Memory B cell (primary cell): ENCODE measurements at places on chromosomes 1 and 21.
A peak's percentile ranks its signal among the peaks of the same experiment; 100 is the strongest.

GRCh38 chr1:76500116-76500515 lies 367.2 kb upstream of the ST6GALNAC5 start:
- no peak for DNase-seq

GRCh38 chr1:67759692-67760029 lies 73.6 kb downstream of the GNG12 start:
- no peak for DNase-seq

- no peak for DNase-seq
These were observed 267.8 kb upstream of the FMN2 start for GRCh38 chr1:239823852-239824251.

GRCh38 chr1:223775054-223775453 lies 62.7 kb downstream of the CAPN2 start:
- DNase-seq = no peak

DNA sequence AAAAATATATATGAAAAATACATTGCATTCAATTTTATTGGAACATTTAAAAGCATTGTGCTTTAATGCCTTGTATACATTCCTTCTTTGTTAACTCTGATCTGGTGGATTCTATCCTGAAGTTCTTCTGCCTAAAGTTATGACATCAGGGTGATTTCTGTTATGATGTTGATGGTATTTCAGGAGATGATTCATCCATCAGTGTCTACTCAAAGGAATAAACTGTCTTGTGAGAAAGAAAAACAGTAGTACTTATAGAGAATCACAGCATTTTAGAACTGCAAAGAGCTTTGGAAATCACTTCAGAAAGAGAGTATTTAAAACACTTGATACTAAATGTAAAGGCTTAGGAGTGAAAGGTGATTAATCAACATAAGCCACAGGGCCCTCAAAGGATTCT lies 155.7 kb downstream of the PTPRC start:
- no peak for DNase-seq

GRCh38 chr1:208289716-208290115 lies 45.5 kb upstream of the PLXNA2 start:
- DNase-seq = no peak

DNA sequence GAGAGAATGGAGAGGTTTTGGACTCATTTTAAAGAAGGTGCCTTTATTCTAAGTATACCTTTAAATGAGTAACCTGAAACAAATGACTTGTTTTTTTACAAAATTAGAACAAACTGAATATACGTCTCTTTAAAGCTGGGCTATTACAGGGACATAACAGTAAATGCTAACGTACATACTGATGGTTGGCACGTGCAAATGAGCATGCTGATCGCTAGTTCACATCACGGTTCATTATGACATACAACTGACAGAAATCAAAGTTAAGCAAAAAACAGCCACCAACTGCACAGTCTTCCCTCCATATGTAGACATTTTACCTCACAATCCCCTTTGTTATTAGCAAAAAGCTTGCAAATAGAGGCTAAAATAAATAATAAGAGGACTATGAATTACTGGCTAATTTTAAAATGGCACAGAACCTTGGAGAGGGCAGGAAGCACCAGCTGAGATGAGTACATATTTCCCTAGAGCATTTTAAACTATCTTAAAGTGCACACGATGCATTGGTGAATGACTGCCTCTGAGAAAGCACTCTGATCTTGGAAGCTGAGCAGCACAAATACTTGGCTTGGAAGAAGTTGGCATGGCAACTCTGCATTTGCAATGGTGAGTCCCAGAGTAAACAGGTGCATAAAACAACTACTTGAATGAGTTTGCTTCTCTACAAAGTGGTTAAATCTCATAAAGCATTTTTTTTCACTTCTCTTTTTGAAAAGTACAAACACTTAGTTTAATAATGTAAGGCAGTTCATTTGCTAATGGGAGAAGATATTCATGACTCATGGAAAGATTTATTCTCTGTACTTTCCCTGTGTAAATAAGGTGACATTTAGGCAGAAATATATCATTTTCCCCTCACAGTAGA lies 204.7 kb downstream of the LHX8 start:
- no peak for DNase-seq

DNA sequence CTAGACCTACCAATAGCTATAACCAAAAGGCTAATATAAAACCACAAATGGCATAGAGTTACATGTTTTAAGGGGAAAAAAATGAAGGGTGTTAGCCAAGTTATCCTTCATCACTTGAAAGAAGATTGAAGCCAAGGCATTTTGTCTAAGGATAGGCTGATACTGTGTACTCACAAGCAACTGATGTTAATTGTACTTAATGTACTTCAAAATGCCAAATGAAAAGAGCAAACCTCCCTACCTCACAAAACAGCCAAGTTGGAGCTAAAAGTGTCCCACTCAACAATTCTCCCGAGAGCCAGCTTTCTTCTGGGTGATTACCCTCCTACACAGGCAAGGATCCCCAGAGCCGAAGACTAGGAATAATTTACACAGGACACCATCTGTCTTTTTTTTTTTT lies 4.4 kb upstream of the IGSF3 start:
- no peak for DNase-seq

- no peak for DNase-seq
These were observed 107.0 kb upstream of the TSPAN2 start for GRCh38 chr1:115196296-115196695.

DNA sequence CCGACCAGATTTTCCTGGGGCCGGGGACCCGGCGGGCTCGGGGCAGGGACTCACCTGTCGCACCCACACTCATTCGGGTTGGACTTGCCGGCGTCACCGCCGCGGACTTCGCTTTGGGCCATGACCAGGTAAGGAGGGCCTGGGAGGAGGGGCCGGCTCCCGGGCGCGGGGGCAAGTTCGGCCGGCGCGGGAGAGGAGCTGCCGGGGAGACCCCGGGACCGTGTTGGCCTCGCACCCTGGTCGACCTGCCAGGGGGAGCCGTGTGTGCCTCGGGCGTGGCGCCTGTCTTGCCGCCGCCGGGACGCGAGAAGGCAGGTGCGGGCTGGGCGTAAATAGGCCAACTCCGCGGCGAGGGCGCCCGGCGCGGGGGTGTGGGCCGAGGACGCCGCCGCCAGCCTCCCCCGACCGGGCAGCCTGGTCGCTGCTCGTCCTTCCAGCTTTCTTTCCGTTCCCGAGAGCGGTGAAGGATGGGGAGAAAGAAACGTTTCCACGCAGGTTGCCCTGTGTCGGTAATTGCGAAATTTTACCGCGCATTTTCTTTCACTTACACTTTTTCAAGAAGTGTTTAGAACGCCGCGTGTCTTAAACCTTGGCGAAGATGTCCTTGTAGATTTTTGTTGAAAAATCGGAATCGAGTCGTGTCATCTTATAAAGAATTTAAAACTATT lies 558 bp downstream of the USP1 start:
- DNase-seq = peak; percentile 43

DNA sequence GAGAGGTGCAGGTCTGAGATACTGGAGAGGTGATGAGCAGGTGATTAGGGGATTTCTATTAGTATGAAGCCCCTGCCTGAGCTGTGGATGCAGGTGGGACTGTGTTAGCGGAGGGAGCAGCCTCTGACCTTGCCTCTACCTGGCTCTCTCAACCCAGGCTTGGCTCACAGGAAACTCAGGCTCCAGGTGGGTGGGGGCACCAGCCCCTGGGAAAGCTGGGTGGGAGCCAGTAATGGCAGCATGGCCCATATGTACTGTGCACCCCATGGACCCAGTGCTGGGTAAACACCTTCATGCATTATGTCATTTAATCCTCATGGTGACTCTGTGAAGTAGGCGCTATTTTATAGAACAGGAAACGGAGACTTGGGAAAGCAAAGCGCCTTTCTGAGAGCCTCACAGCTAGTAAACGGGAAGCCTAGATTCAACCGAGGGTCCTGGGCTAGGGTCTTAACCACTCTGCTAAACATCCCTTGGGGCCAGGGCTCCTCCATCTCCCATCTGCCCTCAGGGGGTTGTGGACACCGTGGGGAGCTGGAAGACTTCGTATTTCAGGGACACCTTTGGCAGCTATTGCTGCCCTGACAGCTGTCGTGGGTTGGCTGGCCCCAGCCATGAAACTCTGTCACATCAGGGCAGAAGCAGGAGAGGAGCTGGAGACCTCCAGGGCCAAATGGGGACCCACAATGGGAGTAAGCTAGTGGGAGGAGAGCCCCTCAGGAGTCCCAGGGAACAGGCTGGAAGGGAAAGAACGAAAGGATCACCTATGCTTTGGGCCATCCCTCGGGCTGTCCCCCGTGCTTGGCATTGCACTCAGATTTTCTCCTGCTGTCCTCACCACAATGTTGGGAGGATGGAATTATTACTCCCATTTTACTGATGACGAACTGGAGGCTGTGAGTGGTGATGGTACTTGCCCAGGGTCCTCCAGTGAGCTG lies 59.6 kb upstream of the CSF3R start:
- no peak for DNase-seq
